ENCODE measurements at places on chromosomes 12 and 14.

DNA sequence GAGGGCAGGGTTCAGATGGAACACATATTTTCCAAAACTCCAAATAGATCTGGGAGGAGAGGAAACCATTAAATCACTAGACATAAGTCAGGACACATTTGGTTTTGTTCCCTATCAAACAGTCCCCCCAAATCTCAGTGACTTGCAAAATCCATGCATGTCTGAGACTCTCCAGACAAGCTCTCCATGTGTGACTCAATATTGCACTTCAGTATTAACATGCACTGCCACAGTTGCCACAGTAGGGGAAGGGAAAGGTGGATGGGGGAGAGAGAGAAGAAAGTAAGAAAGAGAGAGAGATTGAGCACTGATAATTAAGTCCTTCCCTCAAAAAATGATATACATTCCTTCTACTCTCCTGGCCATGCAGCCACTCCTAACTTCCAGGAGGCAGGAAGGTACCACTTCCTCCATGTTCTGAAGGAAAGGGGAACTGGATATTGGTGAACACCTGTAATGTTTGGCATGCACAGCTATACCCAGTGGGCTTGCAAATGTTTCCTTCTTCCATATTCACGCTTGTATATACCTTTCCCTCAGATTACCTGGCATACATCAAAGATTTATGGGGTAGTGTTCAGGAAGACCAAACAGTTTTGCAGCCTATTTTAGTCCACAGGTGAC lies 310.0 kb downstream of the ZFP36L1 start:
- no peak for DNase-seq

DNA sequence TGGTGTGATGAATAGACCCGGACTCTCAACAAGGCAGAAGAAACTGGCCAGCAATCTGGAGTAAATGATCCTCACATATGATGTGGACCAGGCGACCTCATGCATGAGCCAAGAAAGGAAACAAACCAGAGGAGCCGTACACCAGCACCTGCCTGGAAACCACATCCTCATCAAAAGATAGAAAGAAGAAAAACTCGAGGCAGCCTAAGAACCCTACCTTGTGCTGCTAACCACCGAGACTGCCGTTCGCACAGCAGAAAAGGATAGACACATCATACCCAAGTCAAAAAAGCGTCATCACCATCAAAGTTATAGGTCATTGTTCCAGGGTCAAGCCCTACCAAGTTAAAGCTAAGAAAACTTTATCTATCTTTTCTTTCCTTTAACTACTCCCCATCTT lies 66.7 kb downstream of the RESF1 start:
- no peak for DNase-seq

DNA sequence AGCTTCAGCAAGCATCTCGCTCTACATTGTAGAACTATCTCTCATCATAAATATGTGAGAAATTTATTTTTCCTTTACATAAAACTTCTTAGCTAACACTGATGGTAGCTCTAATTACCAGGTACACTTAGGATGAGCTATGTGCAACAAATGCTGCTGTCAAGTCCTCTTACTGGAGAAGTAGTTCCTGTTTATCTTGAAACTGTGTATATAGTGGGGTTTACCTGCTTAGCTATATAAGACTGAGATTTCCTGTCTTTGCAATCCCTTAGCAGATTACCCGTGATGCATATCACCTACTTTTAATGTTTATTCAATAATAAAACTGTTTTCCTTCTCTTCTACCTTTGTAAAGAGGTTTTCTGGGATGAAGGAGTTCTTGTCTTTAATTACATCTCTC lies 98.0 kb upstream of the USP15 start:
- DNase-seq: no peak

DNA sequence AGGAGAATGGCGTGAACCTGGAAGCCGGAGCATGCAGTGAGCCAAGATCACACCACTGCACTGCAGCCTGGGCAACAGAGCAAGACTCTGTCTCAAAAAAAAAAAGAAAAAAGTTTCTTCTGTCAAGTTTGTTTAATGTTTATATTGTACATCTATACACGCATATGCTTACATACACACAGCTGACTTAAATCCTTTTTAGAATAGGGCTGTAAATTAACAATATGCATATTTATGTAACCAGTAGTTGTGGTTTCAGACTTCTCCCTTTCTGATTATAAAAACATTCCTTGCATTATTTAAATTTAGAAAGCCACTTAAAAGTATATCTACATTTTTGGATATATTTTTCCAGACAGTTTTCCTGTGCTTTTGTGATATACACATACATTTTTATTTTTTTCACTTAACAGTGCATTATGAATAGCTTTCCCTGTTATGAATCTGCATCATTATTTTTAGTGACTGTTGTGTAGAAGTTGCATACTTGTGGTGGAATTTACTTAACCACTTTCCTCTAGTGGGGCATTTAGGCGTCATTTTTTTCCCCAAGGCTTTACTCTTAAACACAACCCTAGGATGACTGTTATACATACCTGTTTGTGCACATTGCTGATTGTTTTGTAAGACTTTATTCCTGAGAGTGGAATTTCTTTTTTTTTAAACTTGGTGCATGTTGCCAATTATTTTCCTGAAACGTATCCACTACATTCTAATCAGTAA lies 29.4 kb downstream of the POLR3B start:
- DNase-seq: no peak

GRCh38 chr12:116068853-116069252 lies 208.6 kb downstream of the MED13L start:
- no peak for DNase-seq

DNA sequence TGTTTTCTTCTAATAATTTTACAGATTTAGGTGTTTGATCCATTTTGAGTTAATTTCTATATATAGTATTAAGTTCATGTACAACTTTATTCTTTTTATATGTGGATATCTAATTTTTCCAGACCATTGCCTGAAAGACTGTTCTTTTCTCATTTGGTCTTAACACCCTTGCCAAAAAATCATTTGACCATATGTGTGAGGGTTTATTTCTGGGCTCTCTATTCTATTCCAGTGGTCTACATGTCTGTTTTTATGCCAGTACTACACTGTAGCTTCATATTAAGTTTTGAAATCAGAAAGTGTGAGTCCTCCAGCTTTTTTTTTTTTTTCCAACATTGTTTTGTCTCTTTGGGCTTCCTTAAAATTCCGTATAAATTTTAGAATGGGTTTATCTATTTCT lies 554.1 kb downstream of the KCNH5 start:
- no peak for DNase-seq

DNA sequence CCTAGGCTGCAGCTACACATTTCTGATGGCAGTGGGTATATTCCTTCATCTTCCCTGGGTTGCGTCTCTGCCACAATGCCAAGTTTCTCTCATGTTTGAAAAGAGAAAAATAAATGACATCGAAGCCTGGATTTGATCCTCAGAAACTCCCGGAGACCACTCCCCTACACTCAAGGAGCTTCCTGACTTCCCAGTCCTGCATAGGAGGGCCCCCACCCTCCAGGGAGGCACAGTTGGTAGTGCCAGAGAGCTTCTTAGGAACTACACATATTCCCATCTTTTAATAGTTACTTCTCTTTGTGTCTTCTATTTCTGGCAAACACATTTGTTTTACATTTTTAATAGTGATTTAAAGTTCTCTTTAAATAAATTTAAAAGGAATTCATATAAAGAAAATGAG lies 30.7 kb downstream of the AP5M1 start:
- no peak for DNase-seq

DNA sequence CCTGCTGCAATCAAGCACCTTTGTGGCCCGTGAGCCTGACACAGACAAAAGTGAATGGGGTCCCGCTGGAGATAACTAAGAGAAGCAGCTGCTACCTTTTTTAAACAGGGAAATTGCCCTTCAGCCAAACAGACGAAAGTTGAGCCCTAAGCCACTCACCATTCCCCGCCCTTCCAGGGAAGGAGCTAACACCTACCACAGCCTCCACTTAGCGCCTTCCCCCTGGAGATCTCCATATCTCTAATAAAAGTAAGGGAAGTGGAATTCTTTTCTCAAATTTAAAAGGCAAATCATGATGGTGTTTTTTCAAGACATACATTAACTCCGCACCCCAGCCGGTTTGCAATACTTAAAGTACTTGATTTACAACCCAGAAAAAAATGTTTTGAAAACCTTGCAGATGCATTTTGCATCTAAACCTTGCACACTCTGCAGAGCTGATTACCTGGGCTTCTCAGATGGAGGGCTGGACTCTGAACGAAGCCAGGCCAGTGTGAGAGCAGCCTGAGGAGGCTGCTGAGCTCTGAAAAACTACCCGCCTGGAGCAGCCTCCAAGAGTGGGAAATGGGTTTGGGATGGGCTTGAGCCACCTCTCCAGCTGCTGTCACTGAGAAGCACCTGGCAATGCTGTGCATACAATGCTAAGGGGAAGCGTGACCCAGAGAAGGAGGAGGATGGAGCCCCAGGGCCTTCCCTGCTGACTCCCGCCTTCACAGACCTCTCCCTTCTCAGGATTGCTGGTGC lies 10.0 kb downstream of the NUAK1 start:
- no peak for DNase-seq

GRCh38 chr12:80711866-80712265 lies 4.4 kb downstream of the MYF6 start:
- DNase-seq: no peak

DNA sequence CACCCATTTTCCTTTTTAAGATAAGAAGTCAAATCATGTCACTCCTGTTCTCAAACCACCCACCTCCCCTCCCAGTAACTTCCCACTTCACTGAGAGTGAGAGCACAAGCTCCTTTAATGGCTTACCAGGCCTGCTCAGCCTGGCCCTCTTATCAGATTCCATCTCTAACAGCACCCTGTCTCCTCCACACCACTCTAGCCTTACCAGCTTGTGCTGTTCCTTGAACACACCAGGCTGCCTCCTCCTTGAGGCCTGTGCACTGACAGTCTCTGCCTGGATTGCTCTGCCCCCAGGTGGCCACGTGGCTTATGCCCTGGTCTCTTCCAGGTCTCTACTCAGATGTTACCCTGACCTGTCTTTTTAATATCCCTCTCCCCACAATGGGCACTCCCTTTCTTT lies 40.1 kb upstream of the EVL start:
- DNase-seq: peak; percentile 33

DNA sequence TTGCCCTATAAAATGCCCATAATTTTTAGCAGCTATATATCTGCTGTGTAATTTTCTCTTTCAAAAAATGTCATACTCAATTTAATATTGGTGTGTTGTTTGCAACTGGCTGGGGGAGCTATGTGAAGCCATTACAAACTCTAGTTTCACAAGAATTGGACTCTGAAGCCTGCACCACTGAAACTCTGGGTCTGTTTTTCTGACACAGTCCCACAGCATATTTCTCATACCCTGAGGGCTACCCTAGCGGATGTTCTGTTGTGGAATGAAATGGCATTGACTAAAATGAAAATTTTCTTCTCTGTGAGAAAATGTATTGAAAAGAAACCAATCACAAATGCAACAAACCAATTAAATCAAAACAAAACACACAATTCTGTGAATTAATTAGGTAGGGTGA lies 284.6 kb upstream of the NPAS3 start:
- no peak for DNase-seq

Data from inflammatory macrophage treated with lipopolysaccharide for 4 hours (primary cell).